ENCODE measurements at places on chromosomes 11 and 22.

DNA sequence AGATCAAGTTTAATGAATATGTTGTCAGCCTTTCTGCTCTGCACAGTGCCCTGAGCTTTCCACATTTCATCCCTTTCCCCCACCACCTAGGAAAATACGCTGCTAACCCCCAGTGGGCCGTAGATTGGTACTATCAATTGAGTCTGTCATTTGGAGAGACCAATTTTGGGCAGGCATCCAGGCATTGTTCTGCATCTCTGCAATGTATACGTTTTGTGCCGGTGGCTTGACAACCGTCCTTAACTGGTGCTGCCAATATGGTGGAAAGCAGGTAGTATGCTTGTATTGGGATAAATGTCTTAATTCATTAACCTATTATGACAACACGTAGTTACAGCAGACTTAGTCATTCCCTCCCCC lies 1.3 kb downstream of the ELMOD1 start:
- no peak for DNase-seq

DNA sequence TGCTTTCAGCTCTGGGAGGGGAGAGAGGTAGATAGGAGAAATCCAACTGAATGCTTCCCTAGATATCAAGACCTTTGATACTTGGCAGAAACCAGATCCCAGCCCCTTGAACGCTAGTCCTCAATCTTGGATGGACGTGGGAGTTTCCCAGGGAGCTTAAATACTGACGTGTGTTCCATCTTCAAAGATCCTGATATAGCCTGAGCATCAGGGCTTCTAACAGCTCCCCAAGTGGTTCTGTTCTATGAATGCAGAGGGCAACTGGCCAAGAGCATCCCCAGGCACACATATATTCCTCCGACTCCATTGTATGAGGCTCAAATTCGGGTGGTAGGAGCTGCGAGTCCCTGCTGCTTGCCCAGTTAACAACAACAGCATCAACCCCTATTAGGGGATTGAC lies 8.7 kb upstream of the ACCS start:
- no peak for DNase-seq

DNA sequence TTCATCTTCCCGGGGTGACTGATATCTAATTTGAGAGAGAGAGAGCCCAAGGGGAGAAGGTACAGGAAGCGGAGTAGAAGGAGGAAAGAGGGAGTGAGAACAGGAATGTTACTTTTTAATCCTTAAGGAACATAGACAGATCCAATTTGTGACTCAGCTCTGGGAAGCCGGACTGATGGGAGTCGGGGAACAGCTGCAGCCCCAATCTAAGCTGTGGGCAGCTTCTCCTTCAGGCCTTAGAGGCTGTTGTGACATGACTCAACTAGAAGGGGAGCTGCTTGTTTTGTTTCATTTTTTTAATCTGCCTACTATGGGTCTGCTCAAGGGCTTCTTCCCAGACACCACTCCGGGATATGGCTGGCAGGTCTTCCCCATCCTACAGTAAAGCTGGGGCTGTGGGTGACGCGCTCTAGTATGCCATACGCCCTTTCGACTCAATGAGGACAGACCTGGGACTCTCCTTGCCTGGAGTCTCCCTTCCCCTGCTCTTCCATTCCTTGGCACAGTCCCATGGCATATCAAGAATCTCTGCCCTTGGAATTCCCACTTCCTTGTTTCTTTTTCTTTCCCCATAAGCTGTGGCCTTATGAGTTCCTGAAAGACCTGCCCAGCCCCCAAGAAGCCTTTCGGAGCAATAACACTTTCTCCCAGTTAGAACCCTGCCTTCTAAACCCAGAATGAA lies 103.3 kb upstream of the AKIP1 start:
- no peak for DNase-seq

GRCh38 chr22:22709719-22710445 lies 65.5 kb downstream of the GGTLC2 start:
- no peak for DNase-seq

DNA sequence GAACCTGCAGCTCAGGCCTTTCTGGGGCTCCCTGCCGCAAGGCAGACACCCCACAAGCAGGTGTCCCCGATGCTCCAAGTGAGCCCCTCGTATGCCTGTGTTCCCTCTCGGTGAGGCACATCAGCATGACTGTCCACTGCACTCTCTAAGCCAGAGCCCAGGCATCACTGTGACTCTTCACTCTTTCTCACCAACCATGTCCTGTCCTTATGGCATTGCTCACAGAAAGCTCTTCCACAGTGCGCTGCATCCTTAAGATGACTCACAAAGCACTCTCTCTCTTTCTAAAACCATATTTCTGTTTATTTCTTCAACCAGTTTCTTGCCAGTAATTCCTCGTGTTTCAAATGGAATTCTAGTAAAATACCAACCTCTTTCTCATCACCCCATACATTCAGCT lies 18.1 kb downstream of the GAB4 start:
- no peak for DNase-seq

- DNase-seq = no peak
These were observed 28.8 kb downstream of the DKK3 start for GRCh38 chr11:11979488-11980117.

DNA sequence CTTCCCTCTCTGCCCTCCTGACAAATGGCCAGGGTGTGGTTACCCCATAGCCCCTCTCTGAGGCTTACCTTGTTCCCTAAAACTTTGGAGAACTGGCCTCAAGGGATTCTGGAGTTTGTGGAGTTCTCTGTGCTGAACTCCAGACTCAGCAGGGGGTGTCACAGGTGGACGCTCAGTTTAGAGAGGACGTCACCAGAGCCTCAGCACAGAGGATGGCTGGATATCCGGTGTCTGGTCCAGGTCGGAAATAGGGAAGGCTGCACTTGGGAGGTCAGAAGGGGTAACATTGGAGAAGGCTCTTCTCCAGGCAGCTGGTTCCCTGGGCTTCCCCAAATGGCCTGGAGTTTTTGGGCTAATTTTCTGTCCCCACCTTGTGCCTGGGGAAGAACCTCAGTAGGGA lies 64.2 kb downstream of the ADAMTS15 start:
- DNase-seq = no peak
